Stimulated activated CD4-positive, alpha-beta T cell treated with anti-CD3 and anti-CD28 coated beads, TNF-alpha, amount 100 ng/mL, for 48 hours (primary cell): ENCODE measurements at places on chromosomes 13 and 19.

- DNase-seq = no peak
Observed at GRCh38 chr13:23744315-23744714, 144.9 kb downstream of the MIPEP start.

GRCh38 chr13:24747248-24748060, 16.5 kb upstream of the RNF17 start:
- DNase-seq = no peak

DNA sequence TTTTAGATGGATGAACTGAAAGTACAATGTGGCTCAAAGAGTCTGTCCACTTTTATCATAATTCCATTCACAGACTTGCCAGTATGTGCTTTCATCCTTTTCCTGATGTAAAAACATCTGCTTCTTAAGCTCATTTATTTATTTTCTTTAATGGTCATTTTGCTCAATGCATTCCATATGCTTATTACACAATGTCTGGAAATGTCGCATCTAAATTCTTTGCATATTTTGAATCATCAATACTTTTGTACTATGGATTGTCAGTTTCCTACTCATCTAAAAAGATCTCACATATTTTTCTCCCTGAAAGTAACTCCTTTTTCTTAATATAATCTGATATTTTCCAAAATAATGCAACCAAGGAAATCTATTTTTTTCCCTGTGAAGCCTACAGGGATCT, 1315.8 kb downstream of the EFNB2 start:
- no peak for DNase-seq

GRCh38 chr13:26324294-26324693, 70.4 kb downstream of the CDK8 start:
- DNase-seq = no peak

GRCh38 chr13:32824675-32825074, 191.5 kb upstream of the KL start:
- DNase-seq = no peak

GRCh38 chr13:110942248-110942981, 27.5 kb upstream of the ANKRD10 start:
- DNase-seq = peak; percentile 31

DNA sequence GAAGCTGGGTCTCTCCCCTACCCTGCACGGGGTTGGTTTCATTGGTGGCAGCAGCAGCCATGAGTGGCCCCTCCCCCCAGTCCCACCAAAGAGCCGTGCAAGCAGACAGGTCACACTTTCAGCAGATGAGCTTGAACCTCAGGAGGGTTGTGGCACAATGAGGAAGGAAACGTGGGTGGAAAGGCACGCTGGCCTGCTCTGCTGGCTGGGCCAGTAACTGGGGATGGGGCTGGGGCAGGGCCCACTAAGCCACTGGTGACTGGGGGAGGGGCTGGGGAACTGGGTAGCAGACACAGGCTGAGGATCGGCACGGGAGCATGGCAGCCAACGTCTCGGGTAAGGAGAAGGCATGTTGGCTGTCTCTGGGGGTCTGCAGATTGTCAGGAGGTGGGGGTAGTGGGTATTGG, at the start of gene P2RY11:
P2RY11 (plus strand) TSS at position 289 of the 407 bp plus-strand sequence; CDS start at position 318, 29 bp downstream.
- DNase-seq = no peak

- no peak for DNase-seq
Observed at GRCh38 chr13:85806553-85807175, 7.4 kb upstream of the SLITRK6 start.

- no peak for DNase-seq
Observed at GRCh38 chr13:45827318-45827717, 24.2 kb downstream of the SIAH3 start.

DNA sequence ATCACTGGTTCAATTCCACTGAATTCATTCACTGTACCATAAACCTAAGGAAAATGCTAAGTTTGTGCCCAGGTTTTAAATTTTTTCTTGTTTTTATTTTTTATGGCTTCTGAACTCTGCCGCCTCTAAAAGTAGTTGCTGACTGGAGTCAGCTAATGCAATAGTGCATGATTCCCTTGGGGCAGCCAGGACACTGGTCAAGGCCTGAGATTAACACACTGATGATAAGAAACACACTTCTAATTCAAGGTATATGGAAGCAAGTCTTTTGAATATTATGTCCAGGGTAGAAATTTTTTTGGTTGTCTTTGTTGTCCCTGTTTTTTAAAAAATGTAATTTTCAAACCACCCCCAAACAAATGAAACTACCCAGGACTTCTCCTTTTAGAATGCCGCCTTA, 72.2 kb downstream of the CDADC1 start:
- DNase-seq = no peak

DNA sequence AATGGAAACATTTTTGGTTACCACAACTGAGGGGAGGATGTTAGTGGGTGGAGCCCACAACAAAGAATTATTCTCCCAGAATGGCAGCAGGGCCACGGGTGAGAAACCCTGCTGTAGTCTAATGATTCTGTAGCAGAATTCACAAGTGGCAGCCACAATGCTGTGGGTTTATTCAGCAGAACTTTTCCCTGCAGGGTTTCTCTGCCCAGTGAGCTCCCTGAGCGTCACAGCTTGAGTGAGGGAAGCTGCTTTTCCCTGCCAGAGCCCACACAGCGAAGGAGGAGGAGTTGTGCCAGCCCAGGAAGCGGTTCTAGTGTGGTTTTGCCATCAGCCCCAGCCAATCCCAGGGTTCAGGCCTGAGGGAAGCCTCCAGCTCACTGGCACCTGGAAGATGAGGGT, 4.4 kb downstream of the ATP12A start:
- DNase-seq = no peak

DNA sequence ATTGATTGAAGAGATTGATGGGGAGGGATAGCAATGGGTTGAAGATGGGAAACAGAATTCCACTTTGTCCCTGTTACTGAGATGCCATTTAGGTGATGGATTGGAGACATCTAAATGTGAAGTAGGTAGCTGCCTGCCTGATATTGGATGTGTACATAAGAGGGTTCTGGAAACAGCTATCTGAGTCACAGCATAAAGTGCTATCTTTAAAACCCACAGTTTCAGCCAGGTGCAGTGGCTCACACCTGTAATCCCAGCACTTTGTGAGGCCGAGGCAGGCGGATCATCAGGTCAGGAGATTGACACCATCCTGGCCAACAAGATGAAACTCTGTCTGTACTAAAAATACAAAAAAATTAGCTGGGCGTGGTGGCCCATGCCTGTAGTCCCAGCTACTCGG, 72.6 kb downstream of the DNAJC3 start:
- no peak for DNase-seq

GRCh38 chr19:32475141-32476031, 69.8 kb downstream of the DPY19L3 start:
- DNase-seq = no peak

- DNase-seq = no peak
Observed at GRCh38 chr19:49160450-49161189, 3.0 kb downstream of the TRPM4 start.

GRCh38 chr19:50387176-50387867, 3.2 kb downstream of the POLD1 start:
- DNase-seq = no peak

DNA sequence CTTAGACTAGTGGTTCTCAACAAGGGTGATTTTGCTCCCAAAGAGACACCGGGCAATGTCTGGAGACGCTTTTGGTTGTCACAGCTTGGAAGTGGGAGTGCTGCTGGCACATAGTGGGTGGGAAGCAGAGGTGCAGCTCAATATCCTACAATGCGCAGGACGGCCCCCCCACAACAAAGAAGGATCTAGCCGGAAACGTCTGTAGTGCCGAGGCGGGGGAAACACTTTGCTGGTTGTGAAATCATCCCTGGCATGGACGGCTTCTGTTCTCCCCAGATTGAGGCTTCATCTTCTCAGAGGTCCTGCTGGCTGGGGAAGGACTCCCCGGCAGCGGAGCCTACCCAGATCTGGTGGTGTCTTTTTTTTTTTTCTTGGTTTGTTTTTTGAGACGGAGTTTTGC, 13.4 kb upstream of the SYT5 start:
- no peak for DNase-seq

DNA sequence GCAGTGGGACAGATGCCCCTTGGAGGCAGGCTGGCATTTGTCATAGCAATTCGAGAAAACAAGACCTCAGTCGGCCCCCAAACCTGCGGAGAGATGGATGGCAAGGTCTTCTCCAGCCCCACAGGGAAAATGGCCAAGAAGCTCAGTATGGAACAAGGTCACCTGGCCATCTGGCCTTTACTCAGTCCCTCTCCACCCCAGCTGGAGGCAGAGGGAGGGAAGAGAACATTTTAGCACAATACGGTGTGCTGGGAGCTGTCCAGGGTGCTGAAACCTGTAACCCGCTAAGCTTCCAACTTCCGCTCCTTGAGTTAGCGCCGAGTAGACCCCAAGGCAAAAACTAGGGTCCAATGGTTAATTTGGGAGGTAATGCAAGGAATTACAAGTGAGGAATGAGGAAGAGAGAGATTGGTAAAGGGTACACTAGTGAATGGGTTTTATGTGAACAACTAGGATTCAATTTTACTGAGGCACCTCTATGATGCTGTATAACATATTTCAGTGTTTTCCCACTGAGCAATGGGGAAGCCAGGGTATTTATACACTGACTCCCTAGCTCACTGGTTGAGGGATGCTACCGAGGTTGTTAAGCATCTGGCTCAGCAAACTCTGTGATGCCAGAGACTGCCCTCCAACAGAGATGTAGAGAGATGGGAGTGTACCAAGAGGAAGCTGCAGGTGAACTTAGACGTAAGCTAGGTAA, 64.3 kb downstream of the CACNA1A start:
- DNase-seq = no peak

- no peak for DNase-seq
Observed at GRCh38 chr13:99892196-99892613, 79.4 kb downstream of the ZIC5 start.

GRCh38 chr13:110346661-110347067, 39.6 kb downstream of the COL4A2 start:
- DNase-seq = no peak

- no peak for DNase-seq
Observed at GRCh38 chr13:72651144-72651543, 76.3 kb downstream of the MZT1 start.

- no peak for DNase-seq
Observed at GRCh38 chr13:19023115-19023514, 158.5 kb downstream of the TUBA3C start.

- no peak for DNase-seq
Observed at GRCh38 chr13:110566171-110566570, 4.6 kb upstream of the RAB20 start.

DNA sequence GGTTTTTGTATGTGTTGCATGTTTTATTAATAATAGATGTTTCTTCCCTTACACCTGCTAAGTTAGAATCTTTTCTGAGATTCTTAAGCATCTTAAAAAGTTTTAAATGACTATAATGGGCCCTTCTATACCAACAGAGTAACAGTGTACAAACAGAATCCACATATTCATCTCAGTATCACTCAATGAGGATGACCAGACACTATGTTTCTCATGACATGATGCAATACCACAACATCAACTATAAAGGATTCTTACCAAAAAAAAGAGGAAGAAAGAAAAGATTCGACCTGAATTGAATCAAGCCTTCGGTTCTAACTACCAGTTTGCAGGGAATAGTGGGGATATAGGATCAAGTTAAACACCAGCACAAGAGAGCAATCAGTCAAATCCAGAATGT, 56.5 kb downstream of the INTS6 start:
- no peak for DNase-seq

- no peak for DNase-seq
Observed at GRCh38 chr13:46383383-46383782, 3.7 kb downstream of the RUBCNL start.

GRCh38 chr13:111883571-111884343, 183.2 kb upstream of the SOX1 start:
- no peak for DNase-seq

GRCh38 chr13:33205224-33205623, 80.3 kb downstream of the STARD13 start:
- DNase-seq = no peak

- no peak for DNase-seq
Observed at GRCh38 chr13:93086329-93086728, 140.3 kb upstream of the GPC6 start.

DNA sequence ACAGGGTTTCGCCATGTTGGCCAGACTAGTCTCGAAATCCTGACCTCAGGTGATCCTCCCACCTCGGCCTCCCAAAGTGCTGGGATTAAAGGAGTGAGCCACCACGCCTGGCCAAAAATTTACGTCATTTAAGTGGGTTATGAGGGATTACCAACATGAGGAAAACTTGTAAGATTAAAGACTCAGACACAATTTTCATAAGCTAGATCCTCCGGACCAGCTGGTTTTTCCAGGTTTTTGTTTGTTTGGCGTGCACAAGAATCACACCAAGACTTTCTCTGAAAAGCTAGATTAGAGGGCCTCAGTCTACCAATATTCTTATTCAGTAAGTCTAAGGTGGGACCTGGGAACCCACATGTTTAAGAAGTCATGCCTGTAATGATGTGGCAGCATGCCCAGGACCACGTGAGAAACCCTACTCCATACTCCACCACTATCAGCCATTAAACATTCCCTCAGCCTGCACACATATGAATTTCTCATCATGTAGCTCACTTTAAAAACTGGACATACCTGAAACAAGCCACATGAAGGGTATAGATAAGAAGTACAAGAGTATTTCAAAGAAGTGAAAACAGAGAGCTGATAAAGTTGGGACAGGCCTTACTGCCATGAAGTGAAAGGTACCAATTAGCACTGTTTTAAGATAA, 25.7 kb downstream of the DIAPH3 start:
- no peak for DNase-seq

- no peak for DNase-seq
Observed at GRCh38 chr19:10424011-10424637, 3.8 kb downstream of the PDE4A start.

DNA sequence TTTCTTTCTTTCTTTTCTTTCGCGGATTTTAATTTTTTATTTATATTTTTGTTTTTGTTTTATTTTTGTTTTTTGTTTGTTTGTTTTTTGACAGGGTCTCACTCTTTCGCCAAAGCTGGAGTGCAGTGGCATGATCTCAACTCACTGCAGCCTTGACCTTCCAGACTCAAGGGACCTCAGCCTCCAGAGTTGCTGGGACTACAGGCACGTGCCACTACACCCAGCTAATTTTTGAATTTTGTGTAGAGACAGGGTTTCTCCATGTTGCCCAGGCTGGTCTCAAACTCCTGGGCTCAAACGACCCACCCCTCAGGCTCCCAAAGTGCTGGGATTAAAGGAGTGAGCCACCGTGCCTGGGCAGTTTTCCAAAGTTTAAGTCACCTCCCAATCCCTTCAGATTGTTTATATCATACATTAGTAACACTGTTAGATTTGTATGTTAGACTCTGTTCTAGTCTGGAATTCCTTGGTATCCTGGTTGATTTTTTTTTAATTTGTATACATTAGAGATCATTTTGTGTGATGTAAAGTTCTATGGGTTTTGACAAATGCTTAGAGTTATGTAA, 597.3 kb downstream of the DCT start:
- no peak for DNase-seq
